ENCODE measurements at places on chromosomes 6 and 20.

- no peak for DNase-seq
Measured at GRCh38 chr6:48151142-48151541, 40.1 kb upstream of the PTCHD4 start.

- no peak for DNase-seq
Measured at GRCh38 chr20:61370841-61371303, 118.8 kb downstream of the CDH4 start.

DNA sequence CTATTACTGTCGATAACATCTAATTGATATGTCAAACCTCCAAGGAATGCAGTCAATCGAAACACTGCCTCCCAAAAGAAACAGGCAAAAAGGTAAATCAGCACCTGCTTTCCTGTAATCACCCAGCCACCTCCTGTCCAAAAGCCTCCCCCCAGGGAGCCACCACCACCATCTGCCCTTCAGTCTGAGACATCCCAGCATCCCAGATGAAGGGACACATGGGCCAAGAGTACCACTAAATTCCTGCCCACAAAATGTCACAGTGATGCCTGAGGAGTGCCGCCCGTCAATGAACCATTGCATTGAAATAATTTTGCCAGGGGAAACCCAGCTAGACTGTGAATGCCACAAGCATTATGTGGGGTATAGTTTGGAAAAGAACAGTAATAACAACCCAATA lies 401.7 kb downstream of the ZFAND3 start:
- DNase-seq, result no peak

DNA sequence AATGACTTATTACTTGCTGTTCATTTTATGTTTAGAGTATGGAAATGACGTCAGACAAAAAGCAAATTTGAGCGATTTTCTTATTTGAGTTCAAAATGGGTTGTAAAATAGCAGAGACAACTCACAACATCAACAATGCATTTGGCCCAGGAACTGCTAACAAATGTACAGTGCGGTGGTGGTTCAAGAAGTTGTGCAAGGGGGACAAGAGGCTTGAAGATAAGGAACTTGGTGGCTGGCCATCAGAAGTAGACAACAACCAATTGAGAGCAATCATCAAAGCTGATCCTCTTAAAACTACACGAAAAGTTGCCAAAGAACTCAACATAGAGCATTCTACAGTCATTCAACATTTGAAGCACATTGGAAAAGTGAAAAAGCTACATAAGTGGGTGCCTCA lies 43.8 kb downstream of the REV3L start:
- DNase-seq, result no peak

DNA sequence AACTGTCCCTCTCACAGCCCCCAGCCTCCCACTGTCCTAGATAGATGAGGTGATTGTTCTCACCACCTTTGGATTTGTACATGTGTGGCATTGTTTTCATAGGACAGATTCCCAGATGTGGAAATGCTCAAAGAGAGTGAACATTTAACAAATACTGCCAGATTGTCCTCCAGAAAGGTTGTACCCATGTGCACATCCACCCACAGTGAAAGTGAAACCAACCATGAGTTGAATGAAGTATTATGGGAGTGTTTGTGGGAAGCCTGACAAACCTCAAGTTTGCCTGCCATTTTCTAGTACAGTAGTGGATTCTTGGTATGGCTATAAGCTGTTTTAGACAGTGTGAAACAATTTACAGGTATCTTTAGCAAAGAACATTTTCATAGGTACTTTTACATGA lies 42.7 kb downstream of the ANKRD6 start:
- DNase-seq, result no peak

- no peak for DNase-seq
Measured at GRCh38 chr6:86738078-86738477, 199.2 kb upstream of the HTR1E start.

GRCh38 chr6:108736832-108737231 lies 111.4 kb upstream of the ARMC2 start:
- DNase-seq, result no peak

GRCh38 chr20:38250609-38251008 lies 9.9 kb downstream of the KIAA1755 start:
- DNase-seq, result no peak

GRCh38 chr6:30500421-30501355 lies 11.4 kb downstream of the HLA-E start:
- DNase-seq, result no peak

DNA sequence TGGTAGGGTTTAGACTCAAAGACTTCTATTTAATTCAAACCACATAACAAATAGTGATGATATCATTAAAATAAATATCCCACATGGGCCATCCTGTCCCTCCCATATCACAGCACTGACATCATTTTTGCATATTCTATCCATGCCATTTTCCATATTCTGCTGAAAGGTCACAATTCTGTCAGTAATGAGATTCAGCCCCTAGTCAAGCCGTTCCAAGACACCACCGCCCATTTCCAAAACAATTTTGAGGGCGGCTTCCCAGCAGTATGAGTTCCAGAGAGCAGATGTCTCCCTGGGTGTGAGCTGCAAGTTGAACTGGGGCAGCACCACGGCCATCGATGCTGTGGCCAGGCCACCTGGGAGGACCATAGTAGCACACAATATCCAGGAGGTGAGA lies 65.1 kb upstream of the PLEKHG1 start:
- no peak for DNase-seq

- no peak for DNase-seq
Measured at GRCh38 chr6:18126121-18126520, 3.6 kb upstream of the NHLRC1 start.

DNA sequence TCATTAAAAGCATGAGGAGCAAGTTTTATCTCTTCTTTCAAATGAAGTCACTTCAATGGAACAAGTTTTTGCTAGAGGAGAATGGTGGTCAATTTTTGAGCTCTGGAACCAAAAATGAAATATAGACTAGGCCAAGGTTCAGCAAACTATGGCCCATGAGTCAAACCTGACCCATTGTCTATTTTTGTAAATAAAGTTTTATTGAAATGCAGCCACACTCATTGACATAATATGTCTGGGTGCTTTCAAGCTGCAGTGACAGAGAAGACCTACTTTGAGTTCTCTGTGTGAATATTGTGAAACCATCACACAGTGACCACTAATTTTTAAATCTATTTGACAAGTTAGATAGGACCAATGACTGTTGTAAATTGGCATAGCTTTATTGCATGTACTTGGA lies 13.4 kb downstream of the RAE1 start:
- DNase-seq, result no peak

DNA sequence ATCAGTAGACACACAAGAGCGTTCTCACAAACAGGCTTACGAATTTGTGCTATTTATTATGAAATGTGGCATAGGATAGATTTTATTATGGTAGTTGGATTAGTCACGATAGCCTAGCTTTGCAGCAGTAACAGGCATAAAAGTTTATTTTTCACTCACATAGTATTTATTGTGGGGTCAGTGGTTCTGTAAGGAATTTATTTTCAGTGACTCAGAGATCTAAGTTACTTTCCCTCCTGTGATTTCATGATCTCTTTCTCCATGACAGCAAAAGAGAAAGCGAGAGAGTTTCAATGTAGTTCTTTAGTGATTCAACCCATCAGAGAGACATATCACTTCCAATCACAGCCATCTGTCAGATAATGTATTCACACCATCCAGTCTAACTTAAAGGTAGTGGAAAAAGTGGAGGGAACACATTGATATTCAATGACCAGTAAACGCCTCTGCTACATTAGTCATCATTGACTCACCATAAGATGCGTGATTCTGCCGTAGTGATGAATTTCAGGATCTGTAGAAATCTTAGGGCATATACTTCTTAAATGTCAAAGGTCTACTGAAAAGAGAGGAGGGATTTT lies 605.5 kb downstream of the HDGFL1 start:
- peak; percentile 93 for DNase-seq

DNA sequence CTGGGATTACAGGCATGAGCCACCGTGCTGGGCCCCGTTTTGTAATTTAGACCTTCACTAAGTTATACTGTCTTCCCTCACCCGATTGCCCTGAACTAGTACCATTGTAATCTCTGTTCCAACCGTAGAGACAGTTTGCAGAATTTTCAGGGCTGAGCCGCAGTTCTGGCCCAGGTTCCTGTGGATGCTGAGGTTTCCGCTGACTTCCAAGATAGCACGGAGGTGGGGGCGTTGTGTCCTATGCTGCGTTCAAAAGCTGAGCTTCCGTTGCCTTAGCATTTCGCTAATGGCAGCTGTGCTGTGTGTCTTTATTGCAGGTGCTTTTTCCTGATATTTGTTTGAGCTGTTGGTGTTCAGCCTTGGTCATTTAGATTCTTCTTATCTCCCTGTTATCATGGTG lies 137.0 kb downstream of the SOX4 start:
- no peak for DNase-seq

DNA sequence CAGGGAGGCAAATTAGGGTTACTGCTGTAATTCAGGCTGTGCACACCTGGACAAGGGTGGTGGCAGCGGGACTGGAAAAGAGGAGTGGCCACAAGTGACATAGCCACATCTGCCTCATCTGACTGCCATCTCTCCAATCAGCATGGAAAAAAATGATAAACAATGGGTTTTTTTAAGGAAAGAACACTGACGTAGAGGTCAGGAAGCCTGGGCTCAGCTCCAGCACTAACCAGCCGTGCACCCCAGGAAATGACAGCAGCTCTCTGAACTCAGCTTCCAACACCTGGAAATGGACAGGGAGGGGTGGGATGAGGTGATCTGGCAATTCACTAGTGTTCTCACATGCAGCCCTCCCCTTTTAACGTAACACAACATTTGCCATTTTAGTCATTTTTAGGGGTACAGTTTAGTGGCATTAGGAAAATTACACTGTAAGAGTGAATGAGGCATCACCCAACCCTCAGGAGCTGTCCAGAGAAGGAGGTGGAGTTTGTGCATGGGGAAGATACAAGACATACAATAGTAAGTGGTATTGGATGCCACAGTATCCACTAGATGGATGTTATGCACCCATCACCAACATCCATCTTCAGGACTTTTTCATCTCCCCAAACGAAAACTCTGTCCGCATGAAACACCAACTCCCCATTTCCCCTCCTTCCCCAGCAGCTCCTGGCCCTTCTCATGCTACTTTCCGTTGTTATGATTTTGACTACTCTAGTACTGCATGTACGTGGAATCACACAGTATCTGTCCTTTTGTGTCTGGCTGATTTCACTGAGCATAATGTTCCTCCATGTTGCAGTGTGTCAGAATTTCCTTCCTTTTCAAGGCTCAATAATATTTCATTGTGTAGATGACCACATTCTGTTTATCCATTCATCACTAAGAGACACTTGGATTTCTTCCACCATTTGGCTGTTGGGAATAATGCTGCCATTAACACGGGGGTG lies 215.5 kb upstream of the ECI2 start:
- DNase-seq, result no peak

DNA sequence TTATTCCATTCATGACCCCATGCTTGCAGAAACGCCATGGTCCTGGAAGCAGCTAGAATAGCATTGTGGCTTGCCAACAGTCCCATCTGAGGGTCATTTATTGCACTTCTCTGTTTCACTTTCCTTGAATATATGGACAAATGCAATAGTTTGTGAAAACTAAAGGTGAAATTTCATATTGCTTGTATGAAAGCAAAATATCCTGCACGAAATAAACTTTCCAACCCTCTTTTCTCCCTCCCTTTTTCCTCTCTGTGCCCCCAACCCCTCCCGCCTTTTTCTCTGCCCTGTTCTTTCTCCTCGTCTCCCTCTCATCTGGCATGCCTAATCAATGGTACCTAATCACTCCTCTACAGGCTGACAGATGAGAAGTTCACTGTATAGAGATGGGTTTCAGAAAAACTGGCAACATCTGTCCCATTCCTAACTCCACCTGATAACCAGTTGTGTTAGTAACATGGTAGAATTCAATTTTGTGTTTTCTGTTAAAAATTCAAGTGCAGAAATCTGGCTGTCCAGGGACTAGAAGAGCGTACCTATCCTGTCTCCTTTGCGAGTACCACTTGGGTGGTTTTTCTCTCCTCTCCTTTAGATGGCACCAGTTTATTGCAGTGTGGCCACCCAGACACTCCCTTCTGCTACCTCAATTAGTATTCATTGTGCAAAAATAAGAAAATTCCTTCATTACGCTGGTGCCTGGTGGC lies 198.6 kb downstream of the FOXA2 start:
- DNase-seq, result no peak

DNA sequence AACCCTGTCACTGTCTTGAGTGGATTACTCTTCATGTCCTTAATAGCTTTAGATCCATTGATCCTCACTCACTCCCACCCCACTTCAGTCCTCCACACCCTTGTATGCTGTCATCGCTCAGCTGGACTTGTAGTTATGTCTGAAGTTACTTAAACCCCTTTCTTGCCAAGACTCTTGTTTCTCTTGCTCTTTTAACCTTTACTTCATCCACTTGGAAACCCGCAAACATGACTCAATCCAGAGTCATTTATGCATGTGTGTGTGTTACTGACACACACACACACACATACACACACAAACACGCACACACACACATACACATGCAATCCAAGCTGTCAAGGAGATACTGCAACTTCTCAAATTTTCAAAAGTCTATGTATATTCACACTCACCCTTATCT lies 341.8 kb downstream of the SYNE1 start:
- DNase-seq, result no peak

DNA sequence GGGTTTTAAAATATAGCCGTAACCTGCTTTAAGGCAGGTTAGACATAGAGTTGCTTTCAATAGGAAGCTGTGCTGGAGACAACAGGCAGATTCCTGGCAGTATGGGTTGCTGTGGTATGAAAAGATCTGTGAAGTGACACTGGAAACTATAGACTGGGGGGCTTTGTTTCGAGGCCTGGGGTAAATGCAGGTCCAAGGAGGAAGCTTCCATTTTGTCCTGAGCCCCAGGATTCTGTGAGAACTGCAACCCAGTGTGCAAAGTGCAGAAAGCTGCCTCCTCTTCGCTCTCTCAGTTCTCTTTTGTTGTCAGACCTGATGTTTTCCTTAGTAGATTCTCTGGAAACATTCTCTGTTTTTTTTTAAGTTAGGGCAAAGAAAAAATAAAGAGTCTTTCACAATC lies 86.9 kb downstream of the LYRM4 start:
- DNase-seq, result no peak

GRCh38 chr6:144595266-144595665 lies 310.1 kb downstream of the UTRN start:
- DNase-seq, result no peak

- DNase-seq, result peak; percentile 35
Measured at GRCh38 chr6:159038914-159039884, 5.6 kb downstream of the TAGAP start.

DNA sequence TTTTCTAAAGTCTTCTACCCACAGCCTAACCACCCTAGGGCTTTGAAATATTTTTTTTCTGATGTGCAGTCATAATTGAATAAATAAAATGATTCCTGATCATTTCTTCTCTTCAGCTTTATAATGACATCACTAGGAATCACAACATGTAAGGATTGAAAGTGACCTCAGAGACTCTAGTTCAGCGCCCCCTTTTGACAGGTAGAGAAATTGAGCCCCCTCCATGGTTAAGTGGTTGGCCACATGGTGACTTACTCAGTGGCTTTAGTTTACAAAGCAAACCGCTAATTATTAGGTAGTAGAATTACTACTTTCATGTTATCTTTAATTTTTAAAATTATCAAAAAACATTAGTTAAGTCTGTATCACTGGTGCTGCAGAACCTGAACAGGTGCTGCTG lies 13.3 kb upstream of the SLC2A12 start:
- DNase-seq, result no peak

GRCh38 chr6:43115365-43115764 lies 39.3 kb downstream of the PTK7 start:
- no peak for DNase-seq
